ENCODE measurements at places on chromosomes 12 and 14.

DNA sequence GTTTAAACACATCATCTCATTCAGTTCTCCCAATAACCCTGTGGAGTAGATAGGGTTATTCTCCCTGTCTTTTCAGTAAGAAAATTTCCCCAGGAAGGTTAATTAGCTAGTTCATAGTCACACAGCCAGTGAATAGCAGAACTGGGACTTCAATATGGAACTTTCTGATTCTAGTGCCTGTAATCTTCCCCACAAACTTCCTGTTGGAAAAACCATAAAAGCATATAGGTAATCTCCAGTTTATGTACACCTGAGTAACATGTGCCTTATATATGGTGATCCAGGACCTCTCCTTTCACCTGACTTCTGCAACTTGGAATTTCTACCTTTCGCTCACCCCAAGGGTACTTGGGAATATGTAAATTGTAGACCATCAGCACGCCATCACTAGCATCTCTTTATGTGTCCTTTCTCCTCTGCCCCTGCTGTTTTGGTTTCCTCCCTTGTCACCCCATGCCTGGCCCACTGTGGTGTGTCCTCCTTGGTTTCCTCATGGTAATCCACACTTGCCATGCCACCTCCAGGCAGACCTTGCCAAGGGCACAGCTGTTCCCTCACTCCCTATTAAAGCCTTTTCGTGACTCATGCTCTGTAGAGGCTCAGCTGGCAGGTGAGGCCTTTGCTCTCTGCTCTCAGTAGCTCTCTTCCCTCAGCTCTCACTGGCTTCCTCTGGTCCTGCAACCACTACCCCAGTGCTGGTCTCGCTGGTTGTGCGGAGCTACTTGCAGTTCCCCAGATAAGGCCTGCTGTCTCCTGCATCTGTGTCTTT, 16.7 kb downstream of the TBC1D30 start:
- no peak for DNase-seq

DNA sequence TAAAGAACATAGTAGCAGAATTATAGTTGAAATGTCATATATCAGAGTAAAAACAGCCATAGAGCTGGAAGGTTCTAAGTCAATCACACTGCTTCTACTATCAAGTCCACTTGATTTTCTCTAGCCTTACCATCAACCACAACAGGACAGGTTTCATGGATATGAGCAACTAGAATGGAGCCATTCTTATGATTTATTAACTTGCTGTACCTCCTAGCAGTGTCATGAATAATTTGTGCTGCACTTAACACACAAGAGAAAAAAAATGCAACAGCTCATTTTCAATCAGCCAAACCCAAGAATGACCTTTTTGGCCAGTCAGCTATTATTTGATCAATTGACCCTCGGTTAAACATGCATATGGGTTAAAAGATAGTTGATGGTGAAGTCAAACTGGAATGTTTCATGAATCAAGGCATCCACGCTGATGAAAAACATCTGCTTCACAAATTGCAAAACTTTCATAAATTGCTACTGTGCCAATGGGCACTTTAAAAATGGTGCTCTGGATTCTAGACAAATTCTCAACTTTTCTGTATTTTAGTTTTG, 55.4 kb upstream of the CCDC198 start:
- DNase-seq, result no peak

DNA sequence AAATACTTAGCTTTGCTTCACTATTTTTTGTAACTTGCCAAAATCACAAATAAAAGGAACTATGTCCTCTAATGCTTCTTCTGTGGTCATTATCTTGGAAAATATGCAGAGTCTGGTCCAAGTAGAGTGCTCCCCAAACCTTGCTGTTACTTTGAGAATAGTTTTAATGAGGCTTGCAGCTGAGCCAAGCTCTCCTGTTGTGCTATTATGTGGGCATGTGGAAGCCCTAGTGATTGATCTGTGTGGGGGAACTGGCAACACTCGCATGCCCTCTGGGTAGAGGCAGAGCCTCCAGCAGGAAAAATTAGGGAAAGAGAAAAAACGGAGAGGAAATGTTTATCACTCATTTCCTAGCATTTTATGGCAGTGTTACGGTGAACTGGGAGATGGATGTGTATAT, 473.1 kb downstream of the EGLN3 start:
- no peak for DNase-seq

DNA sequence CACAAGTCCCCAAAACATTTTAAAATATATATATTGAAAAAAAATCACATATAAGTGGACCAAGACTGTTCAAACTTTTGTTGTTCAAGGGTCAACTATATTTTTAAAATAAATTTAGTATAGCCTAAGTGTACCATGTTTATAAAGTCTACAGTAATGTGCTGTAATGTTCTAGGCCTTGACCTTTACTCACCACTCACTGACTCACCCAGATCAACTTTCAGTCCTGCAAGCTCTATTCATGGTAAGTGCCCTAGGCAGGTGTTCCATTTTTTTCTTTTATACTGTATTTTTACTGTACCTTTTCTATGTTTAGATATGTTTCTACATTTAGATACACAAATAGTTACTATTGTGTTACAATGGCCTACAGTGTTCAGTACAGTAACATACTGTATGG, 23.4 kb upstream of the TMTC1 start:
- no peak for DNase-seq

GRCh38 chr12:113860950-113861349, 105.2 kb downstream of the RBM19 start:
- no peak for DNase-seq

GRCh38 chr14:81193924-81194633, 26.7 kb downstream of the GTF2A1 start:
- DNase-seq, result no peak

Measured in stimulated activated CD4-positive, alpha-beta T cell treated with anti-CD3 and anti-CD28 coated beads, Interleukin-15, amount 100 ng/mL, for 1 hour (primary cell).